ENCODE measurements at places on chromosomes 1 and 21. TPM values are rescaled to one million over a fixed set of nuclear protein-coding genes. Genes with fewer than 3 reads are reported as not detected.

DNA sequence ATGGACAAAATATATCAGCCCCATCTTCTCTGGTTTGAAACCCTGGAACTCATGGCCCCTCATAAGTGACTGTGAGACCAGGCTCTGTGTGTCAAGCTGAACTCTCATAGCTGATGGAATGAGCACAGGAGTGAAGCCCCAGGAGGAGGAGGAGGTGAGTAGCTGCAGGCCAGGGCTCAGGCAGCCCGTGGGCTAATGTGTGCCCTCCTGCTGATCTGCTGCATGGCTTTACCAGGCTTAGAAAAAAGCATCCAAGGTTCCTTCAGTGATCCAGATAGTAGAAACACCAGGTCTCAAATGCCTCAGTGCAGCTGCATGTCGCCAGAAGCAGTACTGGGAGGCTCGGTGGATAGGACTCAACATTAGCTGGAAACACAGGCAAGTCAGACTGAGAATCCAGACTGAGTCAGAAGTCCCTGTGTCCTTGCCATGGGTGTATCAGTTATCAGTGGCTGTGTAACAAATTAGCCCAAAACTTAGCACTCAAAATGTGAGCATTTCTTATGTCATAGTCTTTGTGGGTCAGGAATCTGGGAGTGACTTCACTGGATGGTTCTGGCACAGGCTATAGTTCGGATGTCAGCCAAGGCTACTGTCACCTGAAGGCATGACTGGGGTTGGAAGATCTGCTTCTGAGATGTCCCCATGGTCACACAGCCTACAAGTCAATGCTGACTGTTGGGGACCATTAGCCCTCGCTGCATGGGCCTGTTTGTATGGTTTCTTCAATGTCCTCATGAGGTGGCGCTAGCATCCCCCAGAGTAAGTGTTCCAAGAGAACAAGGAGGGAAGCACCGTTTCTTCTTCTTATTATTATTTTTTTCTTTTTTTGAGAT lies 255.4 kb upstream of the IRF2BP2 start:
- DNase-seq: no peak

GRCh38 chr1:63448731-63449246 lies 74.2 kb downstream of the ITGB3BP start:
- no peak for DNase-seq

DNA sequence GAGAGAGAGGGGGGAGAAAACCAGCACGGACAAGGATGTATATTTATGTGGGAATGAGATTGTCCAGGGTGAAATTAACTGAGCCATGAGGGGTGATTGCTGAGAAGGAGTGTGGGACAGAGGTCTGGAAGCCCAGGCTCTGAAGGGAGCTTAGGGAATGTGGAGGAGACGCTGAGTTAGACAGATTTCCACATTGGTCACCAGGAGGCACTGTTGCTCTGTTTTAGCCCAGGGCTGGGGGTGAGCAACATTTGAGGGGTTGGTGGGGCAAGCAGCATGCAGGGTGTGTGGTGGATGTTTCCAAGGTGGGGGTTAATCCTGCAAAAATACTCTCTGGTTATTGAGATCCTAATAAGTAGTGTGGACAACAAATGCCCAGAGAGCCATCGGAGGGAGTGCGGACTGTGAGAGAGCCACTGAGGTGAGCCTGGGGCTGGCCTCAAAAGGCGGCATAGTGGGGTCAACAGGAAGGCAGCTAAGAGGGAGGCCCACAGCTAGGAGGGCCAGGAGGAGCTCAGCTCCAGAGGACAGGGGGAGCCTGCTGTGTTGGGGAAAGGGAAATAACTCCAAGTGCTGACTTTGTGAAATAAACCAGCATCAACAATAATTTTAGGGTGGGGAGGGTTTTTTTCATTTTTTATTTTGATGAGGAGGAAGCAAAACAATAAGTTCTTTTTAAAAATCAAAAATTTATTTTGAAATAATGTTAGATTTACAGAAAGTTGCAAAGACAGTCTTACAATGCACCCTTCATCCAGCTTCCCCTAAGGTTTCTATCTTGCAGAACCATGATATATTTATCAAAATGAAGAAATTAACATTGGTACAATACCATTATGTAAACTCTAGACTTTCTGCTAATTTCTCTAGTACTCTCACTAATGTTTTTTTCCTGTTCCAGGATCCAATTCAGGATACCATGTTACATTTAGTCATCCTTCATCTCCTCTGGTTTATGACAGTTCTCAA lies 82.8 kb upstream of the CD34 start:
- DNase-seq: no peak

DNA sequence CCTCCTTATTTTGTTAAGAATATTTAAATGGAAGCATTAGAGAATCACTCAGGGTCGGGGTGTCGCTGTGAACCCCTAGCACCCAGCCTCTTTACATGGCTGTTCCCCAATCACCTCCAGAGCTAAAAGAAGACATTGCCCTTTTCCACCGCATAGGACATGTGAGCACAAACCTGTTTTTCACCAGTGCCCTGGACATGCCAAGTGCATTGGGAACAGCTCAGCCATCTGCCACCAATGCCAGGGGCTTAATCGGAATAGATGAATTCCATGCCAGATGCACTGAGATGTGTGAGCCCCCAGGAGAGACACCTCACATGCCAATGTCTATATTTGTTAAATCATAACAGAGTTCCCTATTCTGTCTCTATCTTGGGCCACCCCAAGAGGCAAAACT lies 33.3 kb downstream of the EIF2D start:
- DNase-seq: no peak

DNA sequence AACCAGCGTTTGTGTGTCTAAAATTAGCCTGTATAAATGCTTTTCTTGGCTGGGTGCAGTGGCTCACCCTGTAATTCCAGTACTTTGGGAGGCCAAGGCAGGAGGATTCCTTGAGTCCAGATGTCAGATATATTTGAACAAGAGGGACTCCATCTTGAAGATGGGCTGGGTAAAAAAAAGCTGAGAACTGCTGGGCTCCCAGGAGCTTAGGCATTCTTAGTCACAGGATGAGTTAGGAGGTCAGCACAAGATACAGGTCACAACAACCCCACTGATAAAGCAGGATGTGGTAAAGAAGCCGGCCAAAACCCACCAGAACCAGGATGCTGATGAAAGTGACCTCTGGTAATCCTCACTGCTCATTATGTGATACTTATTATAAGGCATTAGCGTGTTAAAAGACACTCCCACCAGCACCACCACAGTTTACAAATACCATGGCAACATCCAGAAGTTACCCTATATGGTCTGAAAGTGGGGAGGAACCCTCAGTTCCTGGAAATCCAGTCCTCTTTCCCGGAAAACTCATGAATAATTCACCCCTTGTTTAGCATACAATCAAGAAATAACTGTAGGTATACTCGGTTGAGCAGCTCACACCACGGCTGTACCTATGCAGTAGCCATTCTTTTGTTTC lies 36.2 kb upstream of the ZNF496 start:
- no peak for DNase-seq

- no peak for DNase-seq
Measured at GRCh38 chr1:111862599-111862998, 106.9 kb downstream of the DDX20 start.

- DNase-seq: no peak
Measured at GRCh38 chr1:92188436-92189255, 29.1 kb upstream of the C1orf146 start.

- DNase-seq: no peak
Measured at GRCh38 chr1:200364091-200364759, 45.6 kb downstream of the ZNF281 start.

DNA sequence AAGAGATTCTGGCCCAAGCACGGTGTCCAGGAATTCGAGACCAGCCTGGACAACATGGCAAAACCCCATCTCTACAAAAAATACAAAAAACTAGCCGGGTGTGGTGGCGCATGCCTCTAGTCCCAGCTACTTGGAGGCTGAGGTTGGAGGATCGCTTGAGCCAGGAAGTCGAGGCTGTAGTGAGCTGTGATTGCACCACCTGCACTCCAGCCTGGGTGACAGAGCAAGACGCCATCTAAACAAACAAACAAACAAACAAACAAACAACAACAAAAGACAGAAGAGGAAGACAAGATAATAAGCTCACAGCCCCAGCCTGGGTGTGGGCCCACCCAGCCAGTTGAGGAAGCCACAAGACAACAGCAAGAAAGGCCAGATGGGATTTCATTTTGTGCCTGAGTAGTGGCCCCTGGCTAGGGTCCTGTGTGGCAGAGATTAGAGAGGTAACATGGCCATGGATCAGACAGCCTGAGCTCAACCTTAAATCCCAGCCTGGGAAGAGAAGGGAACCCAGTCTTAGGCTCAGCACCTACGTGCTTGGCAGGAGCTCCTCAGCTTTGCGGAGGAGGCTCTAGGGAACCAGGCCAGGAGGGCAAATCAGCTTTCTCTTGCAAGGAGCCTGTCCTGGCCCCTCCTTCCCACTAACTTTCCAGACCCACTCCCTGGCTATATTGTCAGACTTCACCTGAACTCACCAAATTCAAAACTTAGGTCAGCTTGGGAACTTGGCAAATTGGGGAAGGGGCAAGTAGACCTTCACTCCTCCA lies 4.9 kb upstream of the BEST4 start:
- no peak for DNase-seq

DNA sequence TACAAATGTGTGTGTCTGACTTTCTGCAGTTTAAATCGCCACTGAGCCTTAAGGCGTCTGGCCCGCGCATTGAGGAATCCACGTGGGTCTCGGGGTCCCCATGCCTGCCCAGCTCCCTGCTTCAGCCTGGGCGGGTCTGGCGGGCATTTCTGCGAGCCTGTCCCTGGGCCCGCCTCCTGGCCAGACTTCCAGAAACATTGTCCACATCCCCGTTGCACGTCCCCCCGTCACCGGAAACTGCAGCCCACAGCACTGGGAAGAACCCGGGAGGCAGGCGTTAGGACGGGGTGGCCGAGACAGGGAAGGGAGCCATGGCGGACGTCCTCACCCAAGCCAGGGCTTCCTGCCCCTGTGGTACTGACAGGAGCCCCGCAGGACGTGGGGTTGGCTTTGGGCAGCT lies 113.1 kb upstream of the COL6A1 start:
- DNase-seq: no peak

DNA sequence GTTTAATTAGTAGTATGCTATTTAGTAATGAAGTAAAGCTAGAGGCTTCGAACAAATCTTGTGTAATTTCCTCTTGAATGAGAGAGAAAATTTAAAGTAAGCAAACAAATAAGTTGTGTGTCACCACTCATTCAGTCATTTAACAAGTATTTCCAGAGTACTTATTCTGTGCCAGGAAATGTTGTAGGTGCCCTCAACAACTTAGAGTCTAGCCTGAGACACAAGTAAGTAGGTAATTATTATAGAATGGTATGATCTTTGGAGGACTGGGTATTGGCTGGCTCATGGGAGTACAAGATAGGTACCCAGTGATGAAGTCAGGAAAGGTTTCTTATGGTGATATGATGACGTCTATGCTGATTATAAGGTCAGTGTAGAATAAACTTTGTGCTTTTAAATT lies 17.4 kb upstream of the METTL18 start:
- no peak for DNase-seq

GRCh38 chr1:214588963-214589597 lies 13.9 kb upstream of the CENPF start:
- no peak for DNase-seq

GRCh38 chr1:113904293-113904673 lies 316 bp downstream of the AP4B1 start:
- DNase-seq: no peak

- no peak for DNase-seq
Measured at GRCh38 chr1:98099501-98099900, 178.7 kb upstream of the DPYD start.

- no peak for DNase-seq
Measured at GRCh38 chr1:63362578-63362977, 4.8 kb upstream of the ALG6 start.

DNA sequence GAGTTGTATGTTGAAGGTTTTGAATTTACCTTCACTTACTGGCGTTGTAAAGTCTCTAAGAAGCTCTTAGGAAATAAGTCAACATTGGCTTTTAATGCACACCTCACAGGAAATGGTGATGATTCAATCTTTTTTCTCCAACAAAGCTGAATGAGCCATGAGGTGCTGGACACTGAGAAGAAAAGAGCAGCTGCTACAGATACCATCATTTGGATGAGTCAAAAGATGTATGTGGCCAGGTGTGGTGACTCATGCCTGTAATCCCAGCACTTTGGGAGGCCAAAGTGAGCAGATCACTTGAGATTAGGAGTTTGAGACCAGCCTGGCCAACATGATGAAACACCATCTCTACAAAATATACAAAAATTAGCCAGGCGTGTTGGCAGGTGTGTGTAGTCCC lies 3.3 kb upstream of the IL23R start:
- DNase-seq: no peak

Gene AGPAT3
- total RNA-seq: 66.5 TPM

Gene TNFRSF1B
- 169 TPM for total RNA-seq

Gene KRTAP12-2
- total RNA-seq: not detected

Gene CELSR2
- total RNA-seq: 2.8 TPM

Gene FCRL4
- not detected for total RNA-seq
